ENCODE measurements at places on chromosomes 4 and X.

DNA sequence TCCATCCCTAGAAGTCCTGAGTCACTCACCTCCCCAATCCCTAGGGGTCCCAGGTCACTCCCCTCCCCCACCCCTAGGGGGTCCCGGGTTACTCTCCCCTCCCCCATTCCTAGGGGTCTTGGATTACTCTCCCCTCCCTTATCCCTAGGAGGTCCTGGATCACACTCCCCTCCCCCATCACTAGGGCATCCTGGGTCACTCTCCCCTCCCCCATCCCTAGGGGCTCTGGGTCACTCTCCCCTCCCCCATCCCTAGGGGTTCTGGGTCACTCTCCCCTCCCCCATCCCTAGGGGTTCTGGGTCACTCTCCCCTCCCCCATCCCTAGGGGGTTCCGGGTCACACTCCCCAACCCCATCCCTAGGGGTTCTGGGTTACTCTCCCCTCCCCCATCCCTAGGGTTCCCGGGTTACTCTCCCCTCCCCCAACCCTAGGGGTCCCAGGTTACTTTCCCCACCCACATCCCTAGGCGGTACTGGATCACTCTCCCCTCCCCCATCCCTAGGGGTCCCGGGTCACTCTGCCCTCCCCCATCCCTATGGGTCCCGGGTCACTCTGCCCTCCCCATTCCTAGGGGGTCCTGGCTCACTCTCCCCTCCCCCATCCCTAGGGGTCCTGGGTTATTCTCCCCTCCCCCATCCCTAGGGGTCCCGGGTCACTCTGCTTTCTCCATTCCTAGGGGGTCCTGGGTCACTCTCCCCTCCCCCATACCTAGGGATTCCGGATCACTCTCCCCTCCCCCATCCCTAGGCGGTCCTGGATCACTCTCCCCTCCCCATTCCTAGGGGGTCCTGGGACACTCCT is 2.1 kb downstream of the ASMTL start:
- no peak overlapping the region for H3K4me3 ChIP-seq
- DNase-seq: no peak
- peaks cover 6% of the 10 kb centered on the region for H3K36me3 ChIP-seq
- no peak overlapping the region for H3K27ac ChIP-seq
- H3K4me1 ChIP-seq: no peaks in the 10 kb centered on the region

GRCh38 chr4:140743194-140743931 is 12.8 kb downstream of the TBC1D9 start:
- no peak for DNase-seq
- no peaks in the 10 kb centered on the region for H3K27me3 ChIP-seq
- H3K4me1 ChIP-seq: peaks cover 18% of the 10 kb centered on the region
- H3K4me3 ChIP-seq: no peak overlapping the region
- H3K36me3 ChIP-seq: no peaks in the 10 kb centered on the region

GRCh38 chrX:93760163-93760562 is 86.2 kb downstream of the FAM133A start:
- H3K27ac ChIP-seq: no peak overlapping the region
- no peak for DNase-seq
- H3K4me3 ChIP-seq: no peak overlapping the region
- no peaks in the 10 kb centered on the region for H3K36me3 ChIP-seq
- no peaks in the 10 kb centered on the region for H3K4me1 ChIP-seq
- no peaks in the 10 kb centered on the region for H3K27me3 ChIP-seq

DNA sequence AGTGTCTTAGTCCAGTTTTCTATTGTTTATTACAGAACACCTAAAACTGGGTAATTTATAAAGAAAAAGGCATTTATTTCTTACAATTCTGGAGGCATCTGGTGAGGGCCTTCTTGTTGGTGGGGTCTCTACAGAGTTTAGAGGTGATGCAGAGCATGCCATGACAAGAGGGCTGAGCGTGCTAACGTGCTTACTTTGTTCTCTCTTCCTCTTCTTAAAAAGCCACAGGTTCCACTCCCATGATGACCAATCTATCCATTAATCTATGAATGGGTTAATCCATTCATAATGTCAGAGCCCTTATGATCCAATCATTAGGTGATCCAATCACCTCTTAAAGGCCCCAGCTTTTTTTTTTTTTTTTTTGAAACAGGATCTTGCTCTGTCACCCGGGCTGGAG is 291.5 kb upstream of the GALNTL6 start:
- no peaks in the 10 kb centered on the region for H3K36me3 ChIP-seq
- no peak overlapping the region for H3K4me3 ChIP-seq
- no peak overlapping the region for H3K27ac ChIP-seq
- DNase-seq: no peak

DNA sequence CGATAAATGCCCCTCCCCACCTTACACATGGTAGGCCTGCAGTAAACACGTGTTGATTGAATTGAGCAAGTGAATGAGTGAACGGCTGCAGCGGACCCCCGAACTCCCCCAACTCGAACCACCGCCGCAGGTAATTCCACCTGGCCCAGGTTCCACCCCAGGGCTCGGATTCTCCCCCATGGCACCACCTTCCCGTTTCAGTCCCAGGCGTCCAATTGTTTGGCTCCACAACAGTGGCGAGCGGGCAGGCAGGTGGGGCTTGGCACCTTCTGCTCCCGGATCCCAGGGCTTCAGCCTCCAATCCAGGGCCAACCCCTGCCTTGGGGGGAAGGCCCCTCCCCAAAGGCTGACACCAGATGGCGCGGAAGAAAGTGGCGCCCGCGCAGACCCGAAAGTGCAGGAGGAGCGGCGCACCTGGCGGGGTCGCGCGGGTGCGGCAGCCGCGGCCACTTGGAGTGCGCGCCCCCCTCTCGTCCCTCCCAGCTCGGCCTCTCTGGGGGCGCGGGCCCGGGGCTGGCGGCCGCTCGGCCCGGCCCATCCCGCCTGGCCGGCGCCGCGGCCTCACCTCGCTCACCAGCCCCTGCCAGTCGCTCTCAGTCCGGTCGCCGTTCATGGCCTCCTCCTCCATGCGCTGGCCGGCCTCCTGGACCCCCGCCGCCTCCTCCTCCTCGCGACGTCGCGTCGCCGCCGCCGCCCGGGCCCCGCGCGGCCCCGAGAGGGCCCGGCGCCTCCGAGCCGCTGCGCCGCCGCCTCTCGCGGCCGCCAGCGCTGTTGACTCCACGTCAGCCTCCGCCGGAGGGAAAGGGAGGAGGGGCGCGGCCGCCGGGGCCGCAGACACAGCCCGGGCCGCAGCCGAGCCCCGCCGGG is at the start of gene CCDC149:
Gene CCDC149, minus strand, starts transcription at position 791 of the 867 bp plus-strand sequence. Its CDS starts 178 bp downstream, at position 613.
- H3K27me3 ChIP-seq: no peaks in the 10 kb centered on the region
- peaks cover 3% of the 10 kb centered on the region for H3K36me3 ChIP-seq
- peak within 1 kb of the TSS; percentile 59 for H3K4me3 ChIP-seq
- no peak within 1 kb of the TSS for H3K27ac ChIP-seq
- H3K4me1 ChIP-seq: peaks cover 3% of the 10 kb centered on the region

- no peak overlapping the region for H3K27ac ChIP-seq
- H3K36me3 ChIP-seq: no peaks in the 10 kb centered on the region
- H3K4me1 ChIP-seq: no peaks in the 10 kb centered on the region
- DNase-seq: no peak
- no peak overlapping the region for H3K4me3 ChIP-seq
Observed at GRCh38 chrX:107348051-107348450, 101.4 kb upstream of the FRMPD3 start.

- H3K27ac ChIP-seq: no peak overlapping the region
- DNase-seq: no peak
- no peaks in the 10 kb centered on the region for H3K4me1 ChIP-seq
- no peaks in the 10 kb centered on the region for H3K36me3 ChIP-seq
Observed at GRCh38 chrX:16096141-16096540, 27.2 kb upstream of the GRPR start.

All from keratinocyte (primary cell).